ENCODE measurements at places on chromosomes 11 and 22. TPM values are rescaled to one million over a fixed set of nuclear protein-coding genes. Genes with fewer than 3 reads are reported as not detected.

CCDC87 gene
- total RNA-seq, result 0.64 TPM

OR52H1 gene
- total RNA-seq, result not detected

TTC36 gene
- not detected for total RNA-seq

RNF215 gene
- 19.7 TPM for total RNA-seq

KAT5 gene
- 44.8 TPM for total RNA-seq

MRGPRE gene
- 0.10 TPM for total RNA-seq

NRGN gene
- total RNA-seq, result 8.3 TPM

TMA7B gene
- total RNA-seq, result not detected

OR10D3 gene
- total RNA-seq, result not detected

OR8B3 gene
- total RNA-seq, result not detected

PGA4 gene
- total RNA-seq, result not detected

PLEKHA7 gene
- total RNA-seq, result 17.8 TPM

HBD gene
- not detected for total RNA-seq

ASCL2 gene
- not detected for total RNA-seq

C11orf16 gene
- not detected for total RNA-seq

OR4C3 gene
- total RNA-seq, result not detected

HTR3A gene
- total RNA-seq, result not detected

TPH1 gene
- not detected for total RNA-seq

EXPH5 gene
- total RNA-seq, result 0.07 TPM

CD3E gene
- not detected for total RNA-seq

OOSP2 gene
- not detected for total RNA-seq

MUC5AC gene
- 5.4 TPM for total RNA-seq

GSC2 gene
- total RNA-seq, result not detected

POU2AF1 gene
- total RNA-seq, result not detected

IFITM10 gene
- total RNA-seq, result 0.94 TPM

OR5AS1 gene
- not detected for total RNA-seq

OR4C15 gene
- total RNA-seq, result not detected
